ENCODE measurements at places on chromosomes 1 and 21. TPM values are rescaled to one million over a fixed set of nuclear protein-coding genes. Genes with fewer than 3 reads are reported as not detected.

LRRC38 gene
- 0.22 TPM for total RNA-seq

CFHR2 gene
- not detected for total RNA-seq

GPR37L1 gene
- total RNA-seq, result not detected

LRRC53 gene
- total RNA-seq, result not detected

TP73 gene
- total RNA-seq, result not detected

AUNIP gene
- 0.60 TPM for total RNA-seq

UBR4 gene
- total RNA-seq, result 71.4 TPM

SH3D21 gene
- 0.99 TPM for total RNA-seq

ALPL gene
- total RNA-seq, result not detected

OPTC gene
- total RNA-seq, result not detected

SPRR5 gene
- total RNA-seq, result not detected

RPTN gene
- not detected for total RNA-seq

GRCh38 chr1:180981596-180982387 is 40.9 kb downstream of the STX6 start:
- no peak for DNase-seq

DNA sequence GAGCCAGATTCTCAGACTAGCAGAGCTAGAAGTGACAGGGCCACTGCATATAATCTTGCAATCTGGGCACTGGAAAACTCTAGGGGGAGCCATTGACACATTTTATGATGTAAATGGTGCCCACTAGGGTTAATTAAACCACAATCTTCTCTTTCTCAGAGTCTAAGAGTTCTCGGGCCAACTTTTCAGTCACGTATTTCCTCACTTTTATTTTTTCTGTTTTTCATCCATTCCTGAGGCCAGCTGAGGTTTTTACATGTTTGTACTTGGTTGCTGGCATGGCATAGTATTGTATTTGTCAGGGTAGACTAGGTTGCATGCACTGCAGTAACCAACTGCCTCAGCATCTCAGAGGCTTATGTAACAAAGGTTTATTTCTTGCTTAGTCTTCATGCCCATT is 138.2 kb downstream of the ZNF326 start:
- peak; percentile 31 for DNase-seq

- DNase-seq, result no peak
These were observed 20.2 kb downstream of the LHX9 start for GRCh38 chr1:197937381-197937780.

- no peak for DNase-seq
These were observed 28.3 kb downstream of the CDCP2 start for GRCh38 chr1:54124472-54124871.

DNA sequence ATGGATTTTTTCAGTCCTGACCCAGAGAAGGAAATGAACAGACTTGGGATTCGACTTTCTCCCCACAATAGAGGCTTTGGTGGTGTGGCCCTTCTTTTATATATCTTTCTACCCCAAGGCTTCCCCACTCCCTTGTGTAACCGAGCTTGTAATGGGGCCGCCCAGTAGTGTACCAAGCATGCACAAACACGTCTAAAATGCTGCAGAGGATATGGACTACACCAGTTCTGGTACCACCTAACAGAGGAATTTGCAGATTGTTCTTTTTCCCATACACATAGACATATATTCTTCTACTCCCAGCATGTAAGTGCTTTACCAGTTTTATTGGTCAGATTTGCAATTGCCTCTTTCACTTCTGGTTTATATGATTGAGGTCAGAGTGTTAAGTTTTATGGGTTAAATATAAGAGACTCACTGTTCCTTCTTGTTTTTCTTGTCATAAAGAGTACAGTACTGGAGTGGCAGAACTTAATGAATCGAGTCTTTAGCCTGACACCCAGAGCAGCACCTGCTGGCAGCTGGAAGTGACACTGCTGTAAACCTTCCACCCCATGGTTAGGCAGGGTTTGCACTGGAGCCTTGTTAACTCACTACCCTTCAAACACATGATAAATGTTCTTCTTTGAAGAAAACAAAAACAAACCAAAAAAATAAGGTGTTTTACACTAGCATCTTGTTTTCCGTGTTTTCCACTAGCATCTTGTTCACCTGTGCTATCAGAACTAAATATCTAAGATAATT is 198.6 kb downstream of the PTPRC start:
- no peak for DNase-seq

DNA sequence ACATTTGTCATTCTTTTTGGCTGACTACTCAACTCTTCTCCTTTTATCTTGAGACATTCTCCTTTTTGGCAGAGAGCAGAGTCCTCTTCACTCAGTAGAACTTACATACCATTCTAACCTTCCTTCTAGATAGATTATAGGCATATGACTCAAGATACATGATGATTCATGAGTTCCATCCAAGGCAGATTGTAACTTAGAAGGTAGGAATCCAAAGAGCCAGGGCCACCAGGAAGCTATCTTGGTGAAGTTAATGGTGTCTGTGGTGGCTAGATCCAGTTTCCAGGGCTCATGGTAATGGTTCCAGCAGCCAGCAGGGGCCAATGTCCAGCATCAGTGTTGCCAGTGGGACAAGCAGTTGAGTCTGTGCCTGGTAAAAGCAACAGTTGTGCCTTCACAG is 76.1 kb upstream of the KIAA0040 start:
- DNase-seq, result no peak

GRCh38 chr1:51744506-51745303 is 127.8 kb downstream of the OSBPL9 start:
- DNase-seq, result no peak

GRCh38 chr1:61606448-61607312 is 118.3 kb downstream of the TM2D1 start:
- DNase-seq, result peak; percentile 62

- no peak for DNase-seq
These were observed 148.9 kb downstream of the EIF4G3 start for GRCh38 chr1:21027805-21028204.

GRCh38 chr1:187481581-187482148 is 652.9 kb downstream of the PLA2G4A start:
- no peak for DNase-seq

DNA sequence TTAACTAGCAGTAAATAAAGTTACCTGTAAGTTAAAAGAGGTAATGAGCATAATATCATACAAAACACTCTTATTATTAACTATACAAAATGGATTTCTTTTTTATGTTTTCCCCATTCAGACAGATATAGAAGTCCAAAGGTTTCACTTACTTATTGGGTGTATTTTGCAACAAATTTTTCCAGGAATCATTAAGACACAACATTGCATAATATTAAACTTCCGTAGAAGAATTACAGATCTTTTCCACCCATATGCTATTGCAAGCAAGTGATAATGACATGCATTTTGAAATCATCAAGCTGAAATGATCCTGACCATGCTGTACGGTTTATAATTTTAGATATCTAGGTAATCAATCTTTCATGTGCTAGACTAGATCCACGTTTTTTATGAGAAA is 957.0 kb downstream of the NCAM2 start:
- no peak for DNase-seq

DNA sequence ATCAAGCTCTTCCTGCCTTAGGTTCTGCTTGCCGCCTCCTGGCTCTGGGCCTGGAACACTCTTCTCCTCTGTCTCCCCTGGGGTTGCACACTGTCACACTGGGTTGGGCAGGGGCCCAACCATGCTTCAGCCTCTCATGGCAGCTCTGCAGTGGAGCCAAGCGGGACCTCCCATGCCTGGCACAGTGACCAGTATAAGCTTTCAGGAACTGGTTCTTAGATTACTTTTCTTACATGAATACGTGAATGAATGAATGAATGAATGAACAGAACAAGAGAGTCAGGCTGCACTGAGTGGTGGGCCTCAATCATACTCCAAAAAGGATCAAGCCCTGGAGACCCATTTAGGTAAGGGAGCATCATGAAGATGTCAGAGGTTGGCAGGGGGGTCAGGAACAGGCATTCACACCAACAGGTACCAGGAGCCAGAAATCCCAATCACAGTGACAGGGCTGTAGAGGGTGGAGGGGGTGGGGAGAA is 30.8 kb upstream of the TMEM125 start:
- no peak for DNase-seq

DNA sequence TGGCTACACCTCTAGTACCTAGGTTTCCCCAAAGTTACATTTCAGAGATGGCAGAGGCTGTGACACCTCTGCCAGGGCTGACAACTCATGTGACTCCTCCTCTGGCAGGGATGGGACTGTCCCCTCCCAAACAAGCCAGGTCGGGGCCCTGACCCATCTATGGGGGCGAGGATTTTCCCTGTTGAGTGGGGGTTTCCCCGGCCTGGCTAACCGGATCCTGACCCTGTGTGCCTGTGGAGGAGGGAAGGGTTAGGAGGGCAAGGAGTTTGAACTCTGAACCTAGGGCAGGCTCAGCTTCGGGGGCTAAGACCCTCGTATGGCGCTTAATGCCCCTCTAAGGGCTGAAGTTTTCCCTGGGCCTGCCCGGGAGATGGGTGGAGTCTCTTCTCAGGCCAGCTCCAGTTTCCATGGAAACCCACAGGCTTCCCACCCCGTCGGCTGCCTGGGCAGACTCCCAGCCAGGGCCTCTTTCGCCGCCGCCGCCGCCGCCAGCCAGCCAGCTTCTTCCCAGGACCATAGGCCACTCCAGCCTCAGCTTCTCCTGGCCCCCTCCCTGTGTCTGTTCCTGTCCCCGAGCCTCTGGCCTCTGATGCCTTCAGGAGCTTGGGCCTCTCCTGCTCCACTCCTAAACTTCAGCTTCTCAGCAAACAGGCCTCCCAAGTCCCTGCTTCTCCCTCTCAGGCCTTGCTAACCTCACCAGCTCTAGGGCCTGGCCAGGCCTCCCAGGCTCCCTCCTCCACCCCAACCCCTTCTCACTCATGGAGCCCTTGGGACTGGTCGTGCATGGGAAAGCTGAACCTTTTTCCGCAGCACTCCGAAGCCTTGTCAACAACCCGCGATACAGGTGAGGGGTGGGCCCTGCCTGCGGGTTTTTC is at the start of gene BTBD19:
Gene BTBD19, plus strand, starts transcription at position 461 of the 875 bp plus-strand sequence. Its CDS starts 298 bp downstream, at position 759.
- DNase-seq, result peak; percentile 94

DNA sequence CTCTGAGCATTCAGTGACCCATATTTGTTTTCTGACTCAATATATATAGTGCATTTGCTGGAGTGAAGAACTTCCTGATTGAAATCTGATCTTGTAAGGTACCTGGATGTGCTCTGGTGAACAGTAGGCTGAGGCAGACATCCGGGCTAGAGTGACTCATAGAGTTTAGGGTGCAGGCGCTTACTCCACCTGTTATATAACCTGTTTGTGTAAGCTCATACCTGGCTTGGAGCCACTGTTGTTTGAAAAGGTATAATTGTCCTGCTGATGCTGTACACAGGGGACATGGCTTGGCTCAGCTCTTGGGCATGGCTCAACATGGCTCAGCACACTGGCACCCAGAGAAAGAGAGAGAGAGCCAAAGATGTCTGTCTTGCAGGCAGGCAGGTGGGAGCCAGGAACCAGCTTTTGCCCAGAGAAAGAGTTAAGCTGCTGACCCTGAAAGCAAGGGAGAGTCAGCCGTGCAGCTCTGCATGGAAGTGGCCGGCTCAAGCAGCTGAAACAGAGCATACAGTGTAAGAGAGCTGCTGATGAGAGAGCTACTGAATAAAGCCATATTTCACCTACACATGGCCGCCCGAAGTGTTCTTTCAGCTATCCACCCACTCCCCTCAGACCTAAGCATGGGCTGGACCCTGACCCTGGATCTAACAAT is 43.2 kb downstream of the GJA5 start:
- DNase-seq, result no peak

DNA sequence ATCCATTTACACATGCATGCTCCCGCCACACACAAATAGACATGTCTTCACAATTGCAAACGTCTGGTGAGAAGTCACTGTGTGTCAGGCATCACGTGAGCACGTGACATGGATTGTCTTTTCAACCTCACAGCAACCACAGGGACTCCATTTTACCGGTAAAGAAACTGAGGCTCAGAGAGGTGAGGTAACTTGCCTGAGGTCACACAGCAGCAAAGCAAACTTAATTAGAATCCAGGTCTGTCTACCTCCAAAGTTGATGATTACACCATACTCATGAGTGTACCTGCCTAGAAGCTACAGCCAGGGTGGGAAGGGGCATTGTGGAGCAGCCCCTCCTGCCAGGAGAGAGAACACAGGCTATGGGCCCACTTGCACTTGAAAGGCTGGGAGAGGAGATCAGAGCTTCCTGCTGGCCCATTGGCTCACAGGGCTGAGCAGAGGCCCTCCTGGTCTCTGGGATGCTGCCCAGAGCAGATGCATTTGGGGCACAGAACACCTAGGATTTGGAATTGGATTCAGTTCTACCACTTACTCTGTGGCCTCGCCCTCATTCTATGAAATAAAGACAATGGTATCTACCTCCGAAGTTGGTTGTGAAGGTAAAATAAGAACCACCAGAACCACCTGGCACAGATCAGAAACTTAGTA is 44.4 kb upstream of the SELENON start:
- DNase-seq, result no peak

- no peak for DNase-seq
These were observed 36.3 kb upstream of the FAM3B start for GRCh38 chr21:41280115-41280919.

GRCh38 chr21:41927727-41928409 is 25.9 kb downstream of the C2CD2 start:
- DNase-seq, result no peak

DNA sequence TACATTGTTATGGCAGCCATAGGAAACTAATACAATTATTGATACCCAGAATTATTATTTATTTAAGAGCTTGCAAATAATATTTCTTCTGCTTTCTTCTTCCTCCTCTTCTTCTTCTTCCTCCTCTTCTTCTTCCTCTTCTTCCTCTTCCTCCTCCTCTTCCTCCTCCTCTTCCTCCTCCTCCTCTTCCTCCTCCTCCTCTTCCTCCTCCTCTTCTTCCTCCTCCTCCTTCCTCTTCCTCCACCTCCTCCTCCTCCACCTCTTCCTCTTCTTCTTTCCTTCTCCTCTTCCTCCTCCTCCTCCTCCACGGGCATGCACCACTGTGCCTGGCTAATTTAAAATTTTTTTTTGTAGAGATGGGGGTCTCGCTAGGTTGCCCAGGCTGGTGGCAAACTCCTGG is 95.6 kb upstream of the BCAR3 start:
- DNase-seq, result no peak

DNA sequence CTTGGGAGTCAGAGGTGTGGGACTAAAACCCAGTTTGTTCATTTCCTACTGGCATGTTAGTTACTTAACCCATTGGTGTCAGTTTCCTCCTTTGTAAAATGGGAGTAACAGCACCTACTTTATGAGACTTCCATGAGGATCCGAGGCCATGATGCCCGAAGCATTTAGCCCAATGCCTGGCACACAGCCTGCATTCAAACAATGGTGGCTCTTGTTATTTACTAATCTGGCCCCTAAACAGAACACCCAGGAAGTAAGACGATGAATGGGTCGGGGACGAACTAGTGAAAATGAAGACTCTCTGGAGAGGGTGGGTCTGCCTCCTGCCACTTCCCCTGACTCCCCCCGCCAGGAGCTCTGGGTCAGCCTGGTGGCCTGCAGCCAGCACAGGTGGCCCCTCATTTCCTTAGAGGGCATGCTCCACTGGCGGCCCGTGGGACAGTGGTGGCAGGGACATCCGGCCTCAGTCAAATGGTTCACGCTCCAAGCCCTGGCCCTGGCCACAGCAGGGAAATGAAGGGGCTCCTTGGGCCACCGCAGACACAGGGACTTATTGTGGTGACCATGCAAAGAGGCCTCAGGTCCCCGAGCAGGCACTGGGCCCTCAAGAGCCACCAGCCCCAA is 9.5 kb upstream of the TAS1R2 start:
- no peak for DNase-seq

- DNase-seq, result peak; percentile 50
These were observed 170.7 kb downstream of the NEGR1 start for GRCh38 chr1:72111662-72112061.

Measured in lung microvascular endothelial cell (primary cell).